ENCODE measurements at places on chromosomes 3 and 15. TPM values are rescaled to one million over a fixed set of nuclear protein-coding genes. Genes with fewer than 3 reads are reported as not detected.

SCAANT1 gene
- not detected for total RNA-seq

DNA sequence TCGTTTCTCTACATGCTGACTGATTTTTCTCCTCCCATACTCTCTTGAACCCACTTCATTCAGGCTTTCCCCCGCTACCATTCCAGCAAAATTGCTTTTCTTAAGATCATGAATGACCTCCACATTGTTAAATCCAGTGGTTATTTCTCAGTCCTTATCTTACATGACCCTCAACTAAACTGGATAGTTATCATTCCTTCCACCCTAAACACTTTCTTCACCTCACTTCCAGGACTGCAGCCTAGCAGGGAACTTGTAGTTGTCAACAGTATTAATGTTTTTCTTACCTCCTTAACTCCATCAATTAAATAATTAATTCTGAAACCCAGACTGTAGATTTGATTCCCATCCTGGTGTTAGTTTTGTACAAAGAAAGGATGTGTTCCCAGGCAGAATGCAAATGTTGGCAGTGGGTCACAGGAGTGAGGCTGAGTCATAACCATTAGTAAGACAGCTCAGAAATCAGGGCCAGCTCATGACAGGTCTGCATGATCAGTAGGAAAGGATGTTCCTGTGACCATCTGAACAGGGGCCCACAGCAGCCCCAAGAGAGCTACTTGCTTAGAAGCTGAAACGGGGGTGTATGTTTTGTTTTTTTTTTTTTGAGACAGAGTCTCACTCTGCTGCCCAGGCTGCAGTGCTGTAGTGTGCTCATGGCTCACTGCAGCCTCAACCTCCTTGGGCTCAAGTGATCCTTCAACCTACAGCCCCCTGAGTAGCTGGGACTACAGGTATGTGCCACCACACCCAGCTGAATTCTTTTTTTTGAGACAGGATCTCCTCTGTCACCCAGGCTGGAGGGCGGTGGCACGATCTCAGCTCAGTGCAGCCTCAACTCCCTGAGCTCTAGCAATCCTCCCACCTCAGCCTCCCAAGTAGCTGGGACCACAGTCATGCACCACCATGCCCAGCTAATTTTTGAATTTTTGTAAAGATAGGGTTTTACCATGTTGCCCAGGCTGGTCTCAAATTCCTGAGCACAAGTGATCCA lies 9.1 kb downstream of the BCL2L10 start:
- DNase-seq, result peak; percentile 59

LRRK1 gene
- 87.3 TPM for total RNA-seq

CYP8B1 gene
- total RNA-seq, result not detected

DNA sequence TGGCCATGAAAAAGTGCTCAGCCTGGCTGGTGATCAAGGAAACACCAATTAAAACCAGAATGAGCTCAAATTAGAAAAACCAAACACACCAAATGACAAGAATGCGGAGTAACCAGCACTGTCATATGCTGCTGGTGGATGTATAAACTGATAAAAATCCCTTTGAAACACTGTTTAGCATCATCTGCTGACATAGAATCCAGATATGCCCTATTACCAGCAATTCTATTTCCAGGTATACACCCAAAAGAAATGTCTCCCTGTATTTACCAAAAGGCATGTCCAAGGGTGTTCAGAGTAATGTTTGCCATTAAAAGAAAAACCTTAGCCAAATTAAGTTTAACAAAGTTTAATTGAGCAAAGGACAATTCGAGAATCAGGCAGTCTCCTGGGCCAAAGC lies 138.6 kb downstream of the FMN1 start:
- DNase-seq, result no peak

DNA sequence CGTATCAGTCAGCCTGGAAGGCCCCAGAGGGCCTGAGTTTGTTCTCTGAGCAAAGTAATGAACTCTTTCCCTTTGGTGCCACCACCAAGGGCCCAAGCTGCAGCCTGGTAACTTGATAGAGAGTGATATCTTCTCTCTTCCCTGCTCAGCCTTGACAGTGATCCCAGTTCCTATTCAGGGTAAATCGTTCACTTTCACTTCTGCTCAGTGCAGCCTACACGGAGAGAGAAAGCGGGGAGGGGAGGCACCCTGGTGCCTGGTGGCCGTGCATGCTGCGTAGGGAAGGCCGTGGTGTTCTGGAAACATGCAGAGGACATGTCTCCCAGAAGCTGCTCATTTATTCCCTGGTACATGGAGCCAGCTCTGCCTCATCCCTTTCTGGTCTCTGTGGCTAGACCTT lies 54.9 kb downstream of the KIF9 start:
- peak; percentile 79 for DNase-seq

DNA sequence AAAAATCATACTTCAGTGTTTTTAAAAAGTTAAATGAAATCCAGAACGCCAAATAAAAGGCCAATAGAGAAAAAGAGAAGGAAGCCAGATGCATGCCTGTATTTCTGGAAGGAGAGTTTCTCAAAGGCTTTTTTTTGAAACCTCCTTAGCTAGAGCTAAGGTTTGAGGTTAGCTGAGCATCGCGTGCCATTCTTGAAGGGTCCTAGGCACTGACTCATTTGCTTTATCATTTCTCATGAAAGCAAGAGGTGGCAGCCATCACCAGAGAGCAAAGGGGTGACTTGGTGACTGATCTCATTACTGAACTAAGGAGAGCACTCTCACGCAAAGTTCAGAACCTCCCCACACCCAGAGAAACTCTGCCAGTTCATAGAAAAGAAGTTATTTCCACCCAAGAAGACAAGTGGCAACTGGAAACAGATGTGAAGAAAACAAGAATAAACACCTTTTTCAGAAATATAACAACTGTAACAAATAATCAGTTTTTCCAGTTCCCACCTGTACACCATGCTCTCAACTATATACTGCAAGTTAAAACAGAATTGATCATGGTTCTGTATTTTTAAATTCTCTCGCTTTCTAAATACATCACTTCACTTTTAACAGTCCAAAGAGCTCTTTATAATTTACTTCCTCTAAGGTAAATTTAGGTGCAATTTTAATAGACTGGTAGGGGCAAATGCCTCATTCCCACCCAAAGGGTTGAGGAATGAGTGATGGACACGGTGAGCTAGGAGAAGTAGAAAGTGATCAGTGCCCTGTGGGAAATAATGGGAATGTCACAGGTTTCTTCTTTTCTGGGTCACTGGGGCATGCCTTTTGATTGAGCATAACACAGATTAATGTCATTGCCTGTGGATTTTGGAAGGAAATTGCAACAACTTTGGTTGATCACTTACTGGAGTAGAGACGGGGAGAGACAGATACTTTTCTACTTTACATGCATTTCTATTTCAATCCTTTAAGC lies 24.7 kb downstream of the GPR15 start:
- no peak for DNase-seq

NANOGP8 gene
- not detected for total RNA-seq

GRCh38 chr3:9782770-9783169 lies 9.5 kb downstream of the TADA3 start:
- DNase-seq, result no peak

ADCY5 gene
- not detected for total RNA-seq

SOX14 gene
- total RNA-seq, result not detected

DNA sequence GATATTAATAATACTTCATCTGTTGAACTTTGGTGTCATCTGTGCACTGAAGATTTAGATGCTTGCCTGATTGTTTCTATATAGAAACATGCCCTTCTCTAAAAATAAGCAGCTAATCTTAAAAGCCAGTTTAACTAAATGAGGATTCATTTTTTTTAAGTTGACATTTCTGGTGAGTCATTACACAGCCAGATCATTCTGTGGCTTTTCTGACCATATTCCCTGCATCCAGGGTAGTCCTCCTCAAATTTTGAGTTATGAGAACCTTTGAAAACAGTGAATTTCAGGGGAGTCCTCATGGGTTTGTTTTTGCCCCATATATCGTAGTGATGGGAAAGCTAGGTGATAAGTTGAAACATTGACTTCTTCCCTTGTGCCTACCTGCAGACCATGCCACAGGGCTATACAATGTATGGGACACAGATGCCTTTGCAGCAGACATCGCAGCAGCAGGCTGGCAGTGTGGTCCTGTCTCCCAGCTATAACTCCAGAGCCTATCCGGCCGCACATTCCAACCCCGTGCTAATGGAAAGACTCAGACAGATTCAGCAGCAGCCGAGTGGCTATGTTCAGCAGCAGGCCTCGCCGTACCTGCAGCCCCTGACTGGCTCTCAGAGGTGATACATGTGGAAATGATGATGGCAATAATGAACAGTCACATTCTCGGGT lies 26.5 kb upstream of the P2RY12 start:
- peak; percentile 75 for DNase-seq

DNA sequence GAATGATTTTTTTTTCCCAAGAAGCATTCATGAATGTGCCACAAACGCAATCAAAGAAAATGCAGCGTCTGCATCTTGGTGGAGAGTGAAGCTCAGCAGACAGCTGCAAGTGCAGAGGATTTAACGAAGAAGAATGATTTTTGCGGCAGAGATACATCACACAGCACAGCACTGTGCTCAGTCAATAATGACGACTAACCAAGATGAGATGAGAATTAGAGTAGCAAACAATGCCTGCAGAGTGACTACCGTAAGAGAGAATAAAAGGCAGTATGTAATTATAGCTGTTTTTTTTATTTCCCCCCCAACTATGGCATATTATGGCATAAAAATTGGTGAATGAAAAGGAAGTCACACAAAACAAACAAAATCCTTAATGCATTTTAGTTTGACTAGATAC lies 218.0 kb upstream of the ROBO1 start:
- no peak for DNase-seq

- DNase-seq, result no peak
These were observed 52.6 kb downstream of the POMGNT2 start for GRCh38 chr3:43053291-43053690.

DNA sequence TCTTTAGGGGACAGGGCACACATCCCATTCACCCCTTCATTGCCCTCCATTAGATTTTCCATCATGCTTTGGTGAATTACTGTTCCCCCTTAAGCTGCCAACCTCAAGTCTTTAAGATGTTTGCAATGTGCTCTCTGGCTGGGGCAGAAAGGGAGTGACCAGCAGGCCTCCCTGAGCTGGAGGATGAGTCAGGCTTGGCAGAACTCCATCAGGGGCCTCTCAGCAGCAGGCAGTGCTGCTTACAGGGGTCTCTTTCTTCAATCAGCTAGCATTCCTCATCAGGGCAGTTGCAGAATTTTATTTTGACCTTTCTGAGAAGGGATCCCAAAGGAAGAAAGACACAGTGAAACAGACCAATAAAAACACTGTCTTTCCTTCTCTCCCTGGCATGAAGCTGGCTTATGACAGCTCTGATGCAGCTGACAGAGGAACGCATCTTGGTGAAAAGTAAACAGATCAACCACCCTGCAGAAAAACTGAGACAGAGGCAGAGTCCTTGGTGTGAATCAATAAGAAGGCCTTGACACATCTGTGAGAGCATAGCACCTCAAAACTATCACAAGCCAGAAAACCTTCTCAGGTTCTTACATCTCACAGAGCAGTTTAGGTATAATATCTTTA lies 88.7 kb upstream of the MRPL3 start:
- no peak for DNase-seq

- DNase-seq, result no peak
These were observed at the start of gene RARB for GRCh38 chr3:25427942-25428788. Gene RARB, plus strand, starts transcription at chr3:25428263. Its CDS starts 469 bp downstream, at chr3:25428732.

COL6A5 gene
- total RNA-seq, result not detected

GRCh38 chr15:50049871-50050270 lies 69.2 kb downstream of the ATP8B4 start:
- no peak for DNase-seq

- DNase-seq, result no peak
These were observed 44.5 kb downstream of the OXSM start for GRCh38 chr3:25834346-25834745.

DNA sequence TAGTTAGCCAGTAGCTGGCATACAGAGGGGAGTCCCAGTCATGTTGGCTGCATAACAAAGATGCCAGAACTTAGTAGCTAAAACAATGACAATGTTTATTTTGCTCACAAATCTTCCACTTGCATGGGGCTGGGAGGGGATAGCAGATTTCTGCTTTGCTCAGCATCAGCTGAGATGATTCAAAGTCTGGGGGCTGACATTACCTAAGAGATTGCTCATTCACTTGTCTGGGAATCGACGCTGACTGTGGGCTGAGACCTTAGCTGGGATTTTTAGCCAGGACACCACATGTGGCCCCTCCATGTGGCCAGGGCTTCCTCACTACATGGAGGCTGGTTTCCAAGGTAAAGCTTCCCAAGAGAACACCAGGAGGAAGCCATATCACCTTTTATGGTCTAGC lies 12.7 kb upstream of the CFAP100 start:
- no peak for DNase-seq

DNA sequence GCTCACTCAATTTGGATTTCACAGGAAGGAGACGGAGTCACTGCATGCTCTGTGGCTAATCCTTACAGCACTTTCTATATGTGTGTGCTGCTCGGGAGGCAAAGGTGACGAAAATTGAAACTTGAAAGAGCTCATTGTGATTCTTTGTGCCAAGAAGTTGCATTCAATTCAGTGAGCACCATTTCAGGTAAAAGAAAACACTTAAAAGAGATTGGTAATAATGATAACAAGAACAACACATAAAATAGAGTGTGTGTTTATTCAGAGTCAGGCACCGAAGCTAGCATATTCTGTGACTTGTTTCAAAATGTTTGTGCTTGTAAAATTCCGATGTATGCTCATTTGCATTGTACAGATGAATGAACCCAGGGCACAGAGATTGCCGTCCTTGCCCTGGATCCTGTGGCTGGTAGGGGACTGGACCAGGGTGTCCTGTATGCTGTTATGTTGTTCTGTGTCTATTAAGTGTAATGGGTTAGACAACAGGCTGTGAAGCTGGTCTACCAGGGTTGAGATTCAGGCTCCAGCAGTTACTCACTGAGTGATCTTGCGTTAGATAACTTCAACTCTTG lies 193.3 kb upstream of the PROK2 start:
- no peak for DNase-seq

GP5 gene
- total RNA-seq, result not detected

DNA sequence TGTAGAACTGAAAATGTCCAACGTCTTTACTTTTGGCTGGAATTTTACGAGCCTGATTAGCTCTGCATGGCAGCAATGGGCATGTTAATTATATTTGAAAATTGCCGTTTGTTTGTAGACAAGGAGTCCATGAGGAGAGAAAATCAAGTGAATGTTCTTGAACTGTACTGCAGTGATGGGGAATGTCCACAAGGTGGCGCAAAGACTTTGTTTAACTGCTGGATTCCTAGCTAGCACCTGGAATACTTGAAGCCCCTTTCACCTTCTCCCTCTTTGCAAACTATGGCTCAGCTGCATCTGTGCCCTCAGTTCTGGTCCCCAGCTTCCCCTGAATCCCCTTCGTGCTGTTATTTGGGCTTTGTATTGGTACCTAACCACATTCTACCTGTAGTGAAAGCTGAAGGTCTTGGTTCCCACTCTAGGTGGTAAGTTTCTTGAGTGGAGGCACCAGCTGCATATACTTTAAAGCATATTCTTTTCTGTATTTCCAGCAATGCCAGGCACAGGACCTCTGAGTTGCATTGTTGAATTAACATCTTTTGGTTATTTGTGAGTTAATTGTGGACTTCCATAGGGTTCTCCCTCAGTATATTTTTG lies 25.3 kb downstream of the EXOG start:
- DNase-seq, result peak; percentile 82

DNA sequence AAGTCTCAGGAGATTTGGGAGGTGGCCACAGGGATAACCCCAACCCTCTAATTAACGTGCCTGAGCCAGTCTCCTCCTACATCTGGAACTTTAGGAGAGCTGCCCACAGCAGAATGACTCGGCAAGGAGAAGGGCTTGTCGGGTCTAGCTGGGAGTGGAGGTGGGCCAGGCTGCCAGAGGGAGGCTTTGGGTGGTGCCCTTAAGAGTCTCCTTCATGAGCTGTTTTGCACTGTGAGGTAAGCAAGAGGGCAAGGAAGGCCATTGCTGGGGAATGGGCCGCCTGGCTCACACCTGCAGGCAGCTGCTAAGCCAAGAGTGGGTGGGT lies 3.6 kb upstream of the TNK2 start:
- DNase-seq, result no peak

- DNase-seq, result no peak
These were observed 301.8 kb upstream of the MCTP2 start for GRCh38 chr15:93929375-93930094.
